ENCODE measurements at places on chromosomes 7 and 10.

DNA sequence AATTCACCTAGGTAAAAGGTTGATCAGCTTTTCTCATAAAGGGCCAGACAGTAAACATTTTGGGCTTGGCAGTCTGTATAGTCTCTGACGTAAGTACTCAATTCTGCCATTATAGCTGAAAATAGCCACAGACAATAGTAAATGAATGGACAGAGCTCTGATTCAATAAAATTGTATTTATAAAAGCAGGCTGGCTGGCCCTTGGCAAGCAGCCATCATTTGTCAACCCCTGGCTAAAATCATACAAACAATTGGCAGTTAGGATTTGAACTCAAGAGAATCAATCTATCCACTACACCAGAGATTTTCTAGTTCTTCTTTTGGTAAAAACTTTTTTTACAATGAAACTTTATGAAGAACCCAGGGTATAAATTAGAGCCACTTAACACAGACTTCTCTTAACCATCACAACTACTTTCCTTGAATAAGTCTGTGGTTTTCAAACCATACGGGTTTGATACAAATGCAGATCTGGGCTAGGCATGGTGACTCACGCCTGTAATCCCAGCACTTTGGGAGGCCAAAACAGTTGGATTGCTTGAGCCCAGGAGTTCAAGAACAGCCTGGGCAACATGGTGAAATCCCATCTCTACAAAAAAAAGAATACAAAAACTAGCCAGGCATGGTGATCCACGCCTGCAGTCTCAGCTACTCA, 124.5 kb downstream of the SLC16A9 start:
- DNase-seq = no peak

DNA sequence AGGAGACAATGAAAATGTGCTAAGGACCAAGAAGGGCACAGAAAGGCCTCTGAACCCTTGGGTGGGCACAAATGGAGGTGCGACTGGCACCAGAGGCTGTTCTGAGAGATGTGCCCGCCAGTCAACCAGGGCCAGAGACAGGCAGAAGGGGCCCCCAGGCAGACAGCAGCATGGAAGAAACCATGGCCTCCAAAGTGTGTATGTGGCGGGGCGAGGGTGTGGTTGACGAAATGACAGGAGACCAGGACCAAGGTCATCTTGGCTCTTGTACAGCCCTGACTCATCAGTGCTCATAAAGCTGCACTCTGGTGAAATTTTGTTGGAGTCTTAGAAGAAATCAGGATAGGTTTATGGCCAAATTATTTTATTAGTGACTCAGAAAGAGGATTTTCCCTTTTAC, 4.0 kb upstream of the MRPS24 start:
- no peak for DNase-seq

DNA sequence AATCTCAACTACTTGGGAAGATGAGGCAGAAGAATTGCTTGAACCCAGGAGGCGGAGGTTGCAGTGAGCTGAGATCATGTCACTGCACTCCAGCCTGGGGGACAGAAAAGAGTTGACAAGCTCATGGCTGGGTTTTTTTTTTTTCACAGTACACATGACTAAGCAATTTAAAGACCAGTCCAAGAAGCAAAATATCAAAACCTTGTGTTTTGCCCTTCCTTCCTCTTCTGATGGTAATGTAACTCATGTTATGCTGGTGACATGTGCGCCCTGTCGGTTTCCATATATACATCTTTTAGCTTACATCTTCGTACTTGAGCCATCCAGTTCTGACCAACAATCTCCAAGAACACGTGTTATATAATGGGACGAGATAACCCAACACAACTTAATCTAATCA, 237.7 kb upstream of the PLXDC2 start:
- no peak for DNase-seq

GRCh38 chr10:52993109-52993508, 220.5 kb upstream of the MBL2 start:
- DNase-seq = no peak

- DNase-seq = no peak
These were observed 2.9 kb upstream of the OSBPL3 start for GRCh38 chr7:24982917-24983316.
